ENCODE measurements at places on chromosomes 7 and 10. TPM values are rescaled to one million over a fixed set of nuclear protein-coding genes. Genes with fewer than 3 reads are reported as not detected.
A peak's percentile ranks its signal among the peaks of the same experiment; 100 is the strongest.

- no peak for DNase-seq
- H3K36me3 ChIP-seq = peaks cover 15% of the 10 kb centered on the region
- H3K4me1 ChIP-seq = no peaks in the 10 kb centered on the region
- no peak overlapping the region for H3K4me3 ChIP-seq
Measured at GRCh38 chr7:29921404-29922010, 68.1 kb downstream of the SCRN1 start.

DNA sequence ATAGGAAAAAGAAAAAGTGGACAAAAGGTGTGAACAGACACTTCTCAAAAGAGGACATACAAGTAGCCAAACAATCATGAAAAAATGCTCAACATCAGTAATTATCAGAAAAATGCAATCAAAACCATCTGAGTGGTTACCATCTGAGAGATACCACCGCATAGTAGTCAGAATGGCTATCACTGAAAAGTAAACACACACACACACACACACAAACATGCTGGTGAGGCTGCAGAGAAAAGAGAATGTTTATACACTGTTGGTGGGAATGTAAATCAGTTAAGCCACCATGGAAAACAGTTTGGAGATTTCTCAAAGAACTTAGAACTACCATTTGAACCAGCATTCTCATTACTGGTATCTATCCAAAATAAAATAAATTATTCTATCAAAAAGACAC lies 145.7 kb downstream of the CYP26A1 start:
- no peak overlapping the region for H3K27ac ChIP-seq
- H3K4me1 ChIP-seq = no peaks in the 10 kb centered on the region
- no peaks in the 10 kb centered on the region for H3K27me3 ChIP-seq

- H3K4me1 ChIP-seq = no peaks in the 10 kb centered on the region
- no peak overlapping the region for H3K4me3 ChIP-seq
- no peaks in the 10 kb centered on the region for H3K27me3 ChIP-seq
Measured at GRCh38 chr7:23410446-23411183, 59.7 kb downstream of the IGF2BP3 start.

DNA sequence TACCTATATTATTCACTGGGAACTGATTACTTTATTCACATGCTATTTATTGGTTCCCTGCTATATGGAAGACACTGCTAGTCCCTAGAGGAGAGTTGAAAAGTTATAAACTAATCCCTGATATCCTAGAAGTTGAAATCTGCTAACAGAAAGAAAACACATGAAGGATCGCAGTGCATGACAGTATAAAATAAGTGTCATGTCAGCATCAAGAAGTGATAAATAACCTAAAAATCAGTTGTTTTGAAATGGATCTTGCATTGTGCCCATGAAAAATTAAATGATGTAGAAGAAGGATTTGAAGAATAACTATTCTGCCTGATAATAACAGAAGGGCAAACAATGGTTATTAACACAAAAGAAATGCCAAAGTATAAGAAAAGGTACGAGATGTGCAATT lies 293.3 kb upstream of the LRRN3 start:
- no peak for DNase-seq
- H3K4me1 ChIP-seq = no peaks in the 10 kb centered on the region
- H3K27ac ChIP-seq = no peak overlapping the region
- H3K4me3 ChIP-seq = no peak overlapping the region

DNA sequence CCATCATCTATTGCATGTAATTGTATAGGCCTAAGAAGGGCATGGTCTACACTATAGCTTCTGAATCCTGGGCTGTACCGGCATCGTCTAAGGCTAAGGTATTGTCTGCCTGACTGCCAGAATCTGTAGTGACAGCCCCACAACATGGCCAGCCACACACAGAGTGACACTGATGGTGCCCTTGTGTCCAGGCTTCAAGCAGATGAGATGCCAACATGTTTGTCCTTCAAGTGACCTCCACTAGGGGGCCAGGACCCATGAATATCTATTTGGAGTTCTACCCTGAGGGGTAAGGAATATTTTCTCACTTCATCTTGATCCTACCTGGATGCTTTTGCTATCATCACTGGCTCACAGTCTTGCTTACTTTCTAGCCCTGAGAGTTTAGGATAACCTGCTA lies 1.5 kb downstream of the CYP3A7 start:
- DNase-seq = no peak
- H3K27ac ChIP-seq = no peak overlapping the region
- peaks cover 5% of the 10 kb centered on the region for H3K36me3 ChIP-seq
- no peak overlapping the region for H3K4me3 ChIP-seq

- H3K36me3 ChIP-seq = no peaks in the 10 kb centered on the region
- H3K27ac ChIP-seq = no peak overlapping the region
- no peak for DNase-seq
- no peaks in the 10 kb centered on the region for H3K27me3 ChIP-seq
- no peak overlapping the region for H3K4me3 ChIP-seq
Measured at GRCh38 chr7:145347271-145347670, 511.4 kb upstream of the TPK1 start.

GRCh38 chr10:26801831-26802230 lies 58.9 kb downstream of the ABI1 start:
- H3K4me3 ChIP-seq = no peak overlapping the region
- H3K27me3 ChIP-seq = no peaks in the 10 kb centered on the region
- DNase-seq = no peak

GRCh38 chr7:111711426-111712065 lies 149.3 kb upstream of the IMMP2L start:
- DNase-seq = no peak
- H3K4me3 ChIP-seq = no peak overlapping the region
- H3K27ac ChIP-seq = no peak overlapping the region
- no peaks in the 10 kb centered on the region for H3K36me3 ChIP-seq

DNA sequence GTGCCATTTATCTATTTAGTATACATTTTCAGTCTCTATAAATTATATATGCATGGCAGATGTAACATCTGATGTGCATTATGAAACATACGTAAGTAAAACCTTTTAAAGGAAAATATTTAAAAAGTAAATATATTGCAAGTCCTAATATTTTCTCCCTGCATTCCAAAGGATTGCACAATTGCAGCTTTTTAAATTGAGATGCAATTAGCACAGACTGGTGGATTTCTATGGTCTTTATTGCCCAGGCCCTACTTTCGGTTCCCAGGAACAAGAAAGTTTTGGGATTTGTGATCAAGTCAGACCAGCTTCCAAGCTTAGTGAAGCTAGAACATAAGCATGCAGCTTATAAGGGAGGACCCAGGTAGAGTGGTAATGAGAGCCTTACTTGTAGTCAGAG lies 337.8 kb downstream of the NRG3 start:
- H3K27me3 ChIP-seq = no peaks in the 10 kb centered on the region
- no peak for DNase-seq
- H3K4me3 ChIP-seq = no peak overlapping the region
- H3K4me1 ChIP-seq = peaks cover 4% of the 10 kb centered on the region

DNA sequence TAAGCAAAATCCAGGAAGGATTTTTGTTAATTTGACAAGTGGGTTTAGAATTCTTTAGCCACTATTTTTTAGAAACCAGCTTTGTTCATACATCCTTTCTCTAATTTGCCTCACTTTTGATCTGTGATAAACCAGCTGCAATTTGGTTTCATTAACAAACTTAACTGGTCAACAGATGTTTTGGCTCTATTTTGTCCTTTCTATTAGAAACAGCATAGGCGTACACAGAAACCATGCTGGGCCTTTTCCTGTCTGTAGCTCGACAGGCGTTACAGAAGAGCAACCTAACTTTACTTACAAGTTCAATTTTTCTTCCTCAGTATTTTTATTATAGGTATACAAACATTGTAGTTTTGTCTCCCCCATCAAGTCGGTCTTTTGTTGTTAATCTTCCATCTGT lies 28.2 kb downstream of the KAT6B start:
- H3K4me3 ChIP-seq = no peak overlapping the region
- no peak for DNase-seq
- no peaks in the 10 kb centered on the region for H3K27me3 ChIP-seq
- no peaks in the 10 kb centered on the region for H3K36me3 ChIP-seq

- no peak overlapping the region for H3K4me3 ChIP-seq
- DNase-seq = no peak
- no peaks in the 10 kb centered on the region for H3K36me3 ChIP-seq
Measured at GRCh38 chr7:51619880-51620279, 303.3 kb upstream of the COBL start.

GRCh38 chr7:155807789-155808548 lies 4.3 kb downstream of the SHH start:
- no peaks in the 10 kb centered on the region for H3K36me3 ChIP-seq
- DNase-seq = no peak
- no peak overlapping the region for H3K27ac ChIP-seq
- H3K27me3 ChIP-seq = peaks cover 60% of the 10 kb centered on the region

GRCh38 chr10:43197834-43198681 lies 59.8 kb downstream of the CSGALNACT2 start:
- peak; percentile 38 for DNase-seq
- no peaks in the 10 kb centered on the region for H3K4me1 ChIP-seq
- H3K27me3 ChIP-seq = no peaks in the 10 kb centered on the region

GRCh38 chr7:27478556-27478955 lies 184.1 kb downstream of the HIBADH start:
- H3K27me3 ChIP-seq = no peaks in the 10 kb centered on the region
- H3K36me3 ChIP-seq = no peaks in the 10 kb centered on the region
- no peaks in the 10 kb centered on the region for H3K4me1 ChIP-seq
- H3K4me3 ChIP-seq = no peak overlapping the region
- H3K27ac ChIP-seq = no peak overlapping the region

GRCh38 chr10:17768496-17768895 lies 16.5 kb downstream of the TMEM236 start:
- DNase-seq = no peak
- no peak overlapping the region for H3K4me3 ChIP-seq
- no peak overlapping the region for H3K27ac ChIP-seq
- no peaks in the 10 kb centered on the region for H3K36me3 ChIP-seq

- peak overlapping the region; percentile 14 for H3K27ac ChIP-seq
- no peak overlapping the region for H3K4me3 ChIP-seq
- DNase-seq = no peak
- H3K4me1 ChIP-seq = peaks cover 29% of the 10 kb centered on the region
- no peaks in the 10 kb centered on the region for H3K27me3 ChIP-seq
- no peaks in the 10 kb centered on the region for H3K36me3 ChIP-seq
Measured at GRCh38 chr10:50384898-50385297, 133.6 kb upstream of the ASAH2 start.

DNA sequence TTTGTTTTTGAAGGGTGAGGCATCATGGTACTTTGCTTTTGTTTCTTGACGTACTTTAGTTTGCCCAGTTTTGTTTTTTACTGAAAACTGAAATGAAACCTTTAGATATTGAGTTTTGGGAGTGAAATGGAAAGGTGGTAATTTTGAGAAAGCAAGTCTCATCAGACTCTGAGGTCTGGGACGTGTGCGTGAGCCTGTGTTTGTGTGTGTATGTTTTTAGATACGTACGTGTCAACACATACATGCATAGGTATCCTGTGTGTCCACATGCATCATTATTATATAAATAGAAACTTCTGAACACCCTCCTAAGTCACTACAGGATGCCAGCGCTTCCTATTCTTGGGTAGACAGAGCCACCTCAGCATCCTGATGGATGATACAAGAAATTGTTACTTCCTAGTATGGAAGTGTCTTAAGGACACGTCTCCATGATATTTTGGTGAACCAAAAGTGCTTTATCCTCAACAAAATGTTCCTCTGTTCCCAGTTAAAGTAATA lies 47.8 kb downstream of the PROSER2 start:
- peak overlapping the region; percentile 55 for H3K27ac ChIP-seq
- H3K36me3 ChIP-seq = no peaks in the 10 kb centered on the region
- no peak for DNase-seq
- H3K27me3 ChIP-seq = no peaks in the 10 kb centered on the region
- peaks cover 41% of the 10 kb centered on the region for H3K4me1 ChIP-seq

GRCh38 chr10:1127629-1128028 lies 71.4 kb downstream of the WDR37 start:
- no peaks in the 10 kb centered on the region for H3K4me1 ChIP-seq
- no peak overlapping the region for H3K4me3 ChIP-seq
- no peak for DNase-seq
- no peak overlapping the region for H3K27ac ChIP-seq
- no peaks in the 10 kb centered on the region for H3K27me3 ChIP-seq

GRCh38 chr10:116626815-116627214 lies 6.1 kb downstream of the PNLIPRP2 start:
- H3K27me3 ChIP-seq = no peaks in the 10 kb centered on the region
- H3K4me3 ChIP-seq = no peak overlapping the region

- H3K27ac ChIP-seq = no peak overlapping the region
- H3K4me1 ChIP-seq = peaks cover 49% of the 10 kb centered on the region
- H3K27me3 ChIP-seq = no peaks in the 10 kb centered on the region
- H3K4me3 ChIP-seq = no peak overlapping the region
- no peaks in the 10 kb centered on the region for H3K36me3 ChIP-seq
Measured at GRCh38 chr10:103781329-103782061, 73.9 kb downstream of the SH3PXD2A start.

DNA sequence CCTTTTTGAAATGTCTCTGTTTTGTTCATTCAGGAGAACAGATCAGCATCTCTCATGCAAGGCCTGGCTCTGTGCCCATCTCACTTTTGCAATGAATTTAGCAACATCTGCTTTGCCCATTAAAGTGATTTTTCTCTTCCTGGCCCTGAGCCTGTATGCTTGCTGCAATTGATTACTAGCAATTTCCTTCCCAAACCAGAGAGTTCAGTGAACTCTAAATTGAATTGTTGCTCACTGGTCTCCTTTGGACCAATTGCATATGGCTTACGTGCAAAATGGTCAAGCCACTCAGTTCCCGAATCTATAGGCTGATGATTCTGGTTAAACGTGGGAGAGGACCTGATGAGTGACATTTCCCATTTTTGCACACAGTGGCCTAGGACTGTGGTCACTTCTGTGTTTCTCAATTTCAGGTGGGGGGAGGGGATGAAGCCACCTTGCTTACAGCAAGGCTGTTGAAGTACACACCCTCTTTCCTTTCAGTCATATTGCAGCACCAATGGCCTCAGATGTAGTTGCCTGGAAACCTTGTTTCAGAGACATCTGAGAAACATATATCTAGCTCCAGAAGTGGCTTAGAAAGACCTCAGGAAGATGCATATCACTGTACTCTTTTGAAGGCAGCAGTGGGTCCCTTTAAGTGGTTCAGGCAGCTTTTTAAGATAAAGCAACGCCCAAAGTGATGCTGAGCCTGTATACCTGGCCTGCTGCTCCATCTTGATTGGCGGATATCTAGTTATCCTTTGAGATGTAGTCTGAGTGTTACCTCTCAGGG lies 201.4 kb downstream of the PTEN start:
- H3K27me3 ChIP-seq = no peaks in the 10 kb centered on the region
- no peaks in the 10 kb centered on the region for H3K36me3 ChIP-seq
- H3K4me1 ChIP-seq = no peaks in the 10 kb centered on the region
- DNase-seq = peak; percentile 72

- H3K4me1 ChIP-seq = peaks cover 9% of the 10 kb centered on the region
- no peak overlapping the region for H3K27ac ChIP-seq
- no peaks in the 10 kb centered on the region for H3K36me3 ChIP-seq
- no peaks in the 10 kb centered on the region for H3K27me3 ChIP-seq
- no peak overlapping the region for H3K4me3 ChIP-seq
- DNase-seq = no peak
Measured at GRCh38 chr7:29239638-29240037, 45.1 kb downstream of the CHN2 start.

GRCh38 chr10:50453940-50454339 lies 169.8 kb downstream of the SGMS1 start:
- no peak for DNase-seq
- H3K4me1 ChIP-seq = no peaks in the 10 kb centered on the region
- H3K27me3 ChIP-seq = no peaks in the 10 kb centered on the region
- H3K4me3 ChIP-seq = no peak overlapping the region
- H3K27ac ChIP-seq = no peak overlapping the region
- H3K36me3 ChIP-seq = no peaks in the 10 kb centered on the region

- DNase-seq = no peak
- no peak overlapping the region for H3K4me3 ChIP-seq
- no peak overlapping the region for H3K27ac ChIP-seq
- no peaks in the 10 kb centered on the region for H3K4me1 ChIP-seq
Measured at GRCh38 chr7:1263391-1263951, 30.8 kb downstream of the UNCX start.

PRF1 gene
- 1.1 TPM for total RNA-seq

CALHM1 gene
- total RNA-seq = not detected

TRIL gene
- total RNA-seq = 4.4 TPM

Data from right atrium auricular region (tissue), 2 donors.